Fibroblast of villous mesenchyme (primary cell): ENCODE measurements at places on chromosomes 7 and 10.
A peak's percentile ranks its signal among the peaks of the same experiment; 100 is the strongest.

DNA sequence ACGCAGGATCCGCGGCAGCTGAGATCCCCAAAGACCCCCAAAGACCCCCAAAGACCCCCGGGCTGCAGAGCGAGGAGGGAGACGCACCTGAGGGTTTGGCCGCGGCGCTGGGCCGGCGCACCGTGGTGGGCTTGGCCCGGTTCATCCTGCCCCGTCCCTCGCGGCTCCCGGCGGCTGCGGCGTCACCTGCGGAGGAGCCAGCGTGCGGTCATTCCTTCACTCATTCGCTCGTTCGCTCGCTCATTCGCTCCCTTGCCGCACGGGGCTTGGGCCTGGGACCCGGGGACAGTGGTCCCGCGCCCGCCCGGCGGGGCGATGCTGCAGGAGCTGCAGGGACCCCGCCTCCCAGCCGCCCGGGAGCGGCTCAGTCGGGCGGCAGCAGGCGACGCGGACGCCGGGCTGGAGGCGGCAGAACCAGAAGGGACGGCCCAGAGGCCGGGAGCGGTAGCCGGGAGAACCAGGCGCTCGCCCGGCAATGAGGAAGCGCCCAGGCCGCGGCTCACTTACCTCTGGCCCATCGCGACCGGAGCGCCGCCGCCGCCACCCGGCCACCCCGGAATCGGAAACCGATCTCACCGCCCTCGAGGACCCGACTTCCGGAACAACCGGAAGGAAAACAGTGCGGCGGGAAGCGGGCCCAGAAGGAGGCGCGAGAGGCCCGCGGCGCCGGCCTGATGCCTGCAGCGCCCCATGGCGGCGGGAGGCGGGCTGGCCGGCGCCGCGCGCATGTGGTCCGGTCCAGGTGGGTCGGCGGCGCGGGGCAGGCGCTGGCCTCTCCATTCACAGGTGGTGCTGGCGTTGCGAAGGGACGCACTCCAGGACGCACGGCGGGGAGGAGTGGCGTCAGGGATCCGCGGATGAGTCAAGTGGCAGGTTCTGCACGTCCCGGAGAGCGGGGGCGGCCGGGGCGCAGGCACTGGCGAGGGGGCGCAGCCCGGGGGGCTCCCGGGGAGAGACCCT, at the start of gene INTS1:
INTS1 (minus strand) TSS at position 574 of the 960 bp plus-strand sequence; CDS start at position 145, 429 bp downstream.
- peak; percentile 91 for DNase-seq

- DNase-seq, result no peak
Observed at GRCh38 chr7:150586068-150586784, 19.0 kb downstream of the GIMAP4 start.

DNA sequence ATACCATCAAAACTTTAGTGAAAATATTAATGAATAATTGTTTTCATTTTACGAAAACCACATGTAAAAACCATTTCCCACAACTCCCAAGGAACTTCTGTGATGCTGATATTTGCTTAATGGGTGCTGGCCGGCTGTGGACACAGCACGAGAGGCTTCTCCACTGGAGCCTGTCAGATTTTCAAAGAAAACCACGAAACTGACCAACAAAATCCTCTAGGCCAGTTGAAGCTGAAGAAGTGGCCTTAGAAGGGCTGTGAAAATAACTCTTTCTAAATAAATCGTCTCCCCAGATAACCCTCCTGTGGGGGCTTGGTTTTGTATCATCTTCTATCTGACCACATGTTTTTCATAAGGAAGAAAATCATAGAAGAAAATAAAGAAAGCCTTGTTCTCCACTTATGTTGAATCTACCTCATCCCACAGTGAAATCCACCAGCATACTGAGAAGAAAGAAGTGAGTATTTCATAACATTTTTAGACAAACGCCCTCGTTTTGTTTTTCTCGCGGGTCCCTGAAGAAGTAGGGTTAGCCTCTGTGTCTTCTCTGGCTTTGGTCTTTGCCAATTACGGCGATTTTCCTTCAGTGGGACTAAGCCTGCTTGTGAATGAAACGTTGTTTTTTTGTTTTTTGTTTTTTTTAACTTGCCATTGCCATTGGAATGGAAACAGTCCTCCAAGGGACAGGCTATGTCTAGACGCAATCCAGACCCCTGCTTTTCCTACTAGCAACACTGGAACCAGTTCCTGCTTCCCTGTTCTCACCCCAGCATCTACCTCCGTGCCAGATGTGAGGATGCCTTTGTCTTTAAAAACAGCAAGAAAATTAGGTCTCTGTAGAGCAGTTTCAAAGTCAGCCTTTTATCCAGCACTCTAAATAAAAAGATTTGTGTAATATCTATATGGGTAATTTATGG, 123.9 kb downstream of the ADAM12 start:
- peak; percentile 46 for DNase-seq

DNA sequence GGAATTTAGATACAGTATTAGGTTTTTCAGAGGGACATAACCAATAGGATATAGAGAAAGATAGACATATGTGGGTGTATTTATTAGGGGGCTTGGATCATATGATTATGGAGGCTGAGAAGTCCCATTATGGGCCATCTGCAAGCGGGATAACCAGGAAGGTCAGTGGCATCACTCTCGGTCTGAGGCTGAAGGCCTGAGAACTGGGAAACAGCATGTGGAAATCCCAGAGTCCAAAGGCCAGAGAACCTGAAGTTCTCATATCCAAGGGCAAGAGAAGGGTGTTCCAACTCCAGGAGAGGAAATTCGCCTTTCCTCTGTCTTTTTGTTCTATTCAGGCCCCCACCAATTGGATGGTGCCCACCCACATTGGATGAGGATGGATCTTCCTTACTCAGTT, 180.7 kb downstream of the POU6F2 start:
- no peak for DNase-seq

- no peak for DNase-seq
Observed at GRCh38 chr7:26409661-26410547, 118.2 kb downstream of the SNX10 start.

- DNase-seq, result peak; percentile 32
Observed at GRCh38 chr7:133344275-133344674, 91.4 kb downstream of the EXOC4 start.

DNA sequence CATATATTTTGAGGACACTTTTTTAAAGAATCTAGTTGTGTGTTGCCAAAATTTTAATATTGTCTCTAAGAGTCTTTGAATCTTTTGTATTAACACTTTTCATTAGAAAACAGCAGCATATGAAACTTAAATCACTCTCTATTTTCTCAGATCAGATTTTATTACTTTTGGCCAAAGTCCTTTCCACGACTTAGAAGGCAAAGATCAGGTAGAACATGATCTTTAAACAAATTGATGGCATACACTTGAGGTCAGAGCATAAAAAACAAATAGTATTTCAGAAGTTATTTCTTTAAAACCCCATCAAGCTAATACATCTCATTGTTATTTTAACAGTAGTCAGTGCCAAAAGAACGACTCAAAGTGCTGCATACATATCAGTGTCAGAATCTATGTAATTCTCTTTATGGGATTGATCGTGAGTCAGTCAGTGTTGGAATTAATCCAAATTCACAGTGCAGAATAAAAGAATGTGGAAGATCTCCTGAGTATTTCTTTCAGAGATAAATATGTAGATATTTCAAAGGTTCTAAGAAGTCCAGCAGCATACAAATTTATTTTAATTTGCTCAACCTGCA, 9.6 kb upstream of the AGMO start:
- peak; percentile 6 for DNase-seq

- DNase-seq, result no peak
Observed at GRCh38 chr10:81874875-81875466, at the start of gene NRG3. Gene NRG3 (plus strand): TSS chr10:81875194.

DNA sequence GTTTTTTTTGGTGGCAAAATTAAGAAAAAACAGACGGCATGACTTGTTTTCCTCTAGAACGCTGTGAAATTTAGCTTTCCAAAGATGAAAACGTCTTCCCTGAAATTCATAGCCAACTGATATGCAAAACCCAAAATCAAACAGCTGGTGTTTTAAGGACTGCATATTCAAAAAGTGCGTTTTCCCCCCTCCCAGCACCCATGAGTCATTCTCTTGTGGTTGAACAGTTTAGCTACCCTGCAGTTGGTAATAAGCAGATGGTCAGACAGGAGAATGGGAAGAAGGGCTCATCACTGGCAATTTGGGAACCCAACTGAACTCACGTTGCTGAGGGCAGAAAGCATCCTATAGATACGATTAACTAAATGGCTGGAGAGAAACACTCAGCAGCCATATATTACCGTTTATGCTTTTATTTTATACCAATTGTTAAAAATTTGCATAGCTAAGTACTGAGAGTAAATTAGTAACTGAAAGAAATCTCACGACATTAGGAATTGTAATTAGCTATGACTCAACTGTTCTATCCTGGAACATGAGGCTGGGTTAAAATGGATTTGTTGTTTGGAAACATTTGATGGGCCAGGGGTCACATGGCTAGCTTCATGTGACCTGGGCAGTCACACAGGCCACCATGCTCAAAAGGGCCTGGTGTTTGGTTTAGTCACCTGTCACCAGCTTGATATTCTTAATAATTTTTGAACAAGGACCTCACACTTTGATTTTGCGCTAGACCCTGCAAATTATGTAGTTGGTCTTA, 343.1 kb downstream of the PHTF2 start:
- DNase-seq, result peak; percentile 69

DNA sequence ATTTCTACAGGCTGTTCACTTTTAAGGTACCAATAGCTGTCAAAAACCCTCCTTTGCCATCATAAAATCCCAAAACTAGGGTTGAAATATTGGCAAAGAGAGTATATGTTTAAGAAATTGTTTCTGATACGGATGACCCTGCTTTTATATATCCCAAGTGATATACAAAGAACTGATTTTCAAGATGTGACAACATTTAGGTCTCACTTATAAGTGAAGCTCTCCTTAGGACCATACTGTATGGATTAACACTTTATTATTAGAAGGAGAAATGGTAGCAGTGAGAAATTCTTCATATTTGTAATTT, 11.0 kb upstream of the CRPPA start:
- no peak for DNase-seq

DNA sequence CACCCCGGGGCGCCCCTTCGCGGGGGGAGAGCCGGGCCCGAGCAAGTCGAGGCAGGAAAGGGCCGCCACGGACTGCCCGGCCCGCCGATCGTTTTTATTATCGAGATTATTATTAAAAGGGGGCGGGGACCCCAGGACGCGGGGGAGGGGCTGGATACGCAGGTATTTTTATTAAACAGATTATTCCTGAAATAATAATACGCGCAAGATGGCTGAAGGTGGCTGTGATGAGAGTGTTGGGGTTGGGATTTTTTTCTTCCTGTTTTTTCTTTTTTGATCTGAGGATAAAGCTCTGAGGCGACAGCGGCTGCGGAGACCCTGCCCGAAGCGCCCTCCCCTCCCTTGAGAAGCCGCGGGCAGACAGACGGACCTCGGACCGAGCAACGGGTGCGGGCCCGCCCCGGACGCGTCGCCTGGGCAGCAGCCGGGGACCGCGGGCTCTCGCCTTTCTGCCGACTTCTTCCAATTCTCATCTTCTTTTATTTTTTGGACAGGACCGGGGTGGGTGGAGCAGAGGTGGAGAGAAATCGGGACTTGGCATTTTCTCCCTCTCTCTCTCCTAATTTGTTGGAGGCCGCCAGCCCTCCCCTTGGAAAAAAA, 1.4 kb upstream of the TRIM8 start:
- DNase-seq, result peak; percentile 71

- DNase-seq, result no peak
Observed at GRCh38 chr7:151205730-151206129, 4.6 kb downstream of the H2BK1 start.

DNA sequence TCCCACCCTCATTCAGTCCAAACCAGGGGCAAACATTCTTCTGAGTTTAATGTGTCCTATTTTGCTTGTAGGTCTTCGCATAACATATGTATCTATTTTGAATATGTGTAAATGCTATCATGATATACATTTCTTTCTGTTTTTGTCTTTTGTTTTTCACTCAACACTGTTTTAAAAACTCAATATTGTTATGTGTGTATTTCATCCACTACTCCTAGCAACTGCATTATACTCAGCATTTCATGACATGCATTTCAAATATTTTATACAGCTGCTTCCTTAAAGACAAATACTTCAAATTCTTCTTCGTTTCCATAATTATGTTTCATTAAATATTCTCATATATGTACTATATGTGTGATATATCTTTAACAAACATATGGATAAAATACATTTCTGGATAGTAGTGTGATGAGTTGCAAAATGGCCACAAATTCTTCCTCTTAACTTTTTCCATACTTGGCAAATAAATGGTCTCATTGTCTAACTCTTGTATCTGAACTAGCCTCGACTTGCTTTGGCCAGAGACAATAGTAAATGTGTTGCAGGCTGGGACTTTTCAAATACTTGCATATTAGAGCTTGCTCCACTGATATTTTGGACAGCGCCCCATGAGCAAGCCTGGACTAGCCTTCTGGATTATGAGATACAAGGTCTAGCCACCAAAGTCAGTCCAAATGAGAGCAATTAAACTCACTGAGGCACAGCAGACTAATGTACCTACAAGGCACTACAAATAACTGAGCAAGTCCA, 539.7 kb upstream of the KCND2 start:
- DNase-seq, result no peak

DNA sequence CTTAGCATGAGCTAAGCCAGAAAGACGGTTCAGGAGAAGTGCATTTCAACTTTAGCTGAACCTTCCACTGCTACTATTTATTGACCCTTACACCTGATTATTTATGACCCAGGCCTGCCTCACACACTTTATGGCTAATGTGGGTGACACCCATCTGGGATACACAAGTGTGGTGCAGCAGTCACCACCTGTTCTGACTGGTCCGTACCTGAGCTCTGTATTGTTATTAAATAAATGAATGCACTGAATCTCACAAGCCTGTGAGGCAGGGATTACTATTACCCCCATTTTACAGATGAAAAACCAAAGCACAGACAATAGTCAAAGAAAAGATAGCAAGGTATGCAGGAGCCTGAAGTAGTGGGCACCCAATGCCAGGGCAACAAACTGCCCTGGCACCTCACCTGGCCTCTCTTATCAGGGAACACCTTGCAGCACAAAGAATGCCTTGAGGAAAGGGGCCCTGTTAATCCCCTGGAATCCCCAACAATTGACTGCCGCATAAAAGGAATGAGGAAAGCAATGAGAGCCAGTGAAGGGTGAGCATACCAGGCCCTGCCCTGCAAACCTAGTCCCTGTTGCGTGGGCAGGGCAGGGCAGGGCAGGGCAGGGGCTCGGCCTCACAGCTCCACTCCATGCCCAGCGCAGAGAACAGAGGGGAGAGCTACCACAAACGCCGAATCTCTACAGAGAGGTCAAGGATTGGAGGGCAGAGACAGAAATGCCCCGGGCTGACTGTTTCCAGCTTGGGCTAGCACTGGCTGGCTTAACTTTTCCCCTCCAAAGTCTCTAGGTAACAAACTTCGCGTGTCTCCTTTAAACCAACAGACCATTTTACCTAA, 1.3 kb downstream of the ANXA11 start:
- no peak for DNase-seq

DNA sequence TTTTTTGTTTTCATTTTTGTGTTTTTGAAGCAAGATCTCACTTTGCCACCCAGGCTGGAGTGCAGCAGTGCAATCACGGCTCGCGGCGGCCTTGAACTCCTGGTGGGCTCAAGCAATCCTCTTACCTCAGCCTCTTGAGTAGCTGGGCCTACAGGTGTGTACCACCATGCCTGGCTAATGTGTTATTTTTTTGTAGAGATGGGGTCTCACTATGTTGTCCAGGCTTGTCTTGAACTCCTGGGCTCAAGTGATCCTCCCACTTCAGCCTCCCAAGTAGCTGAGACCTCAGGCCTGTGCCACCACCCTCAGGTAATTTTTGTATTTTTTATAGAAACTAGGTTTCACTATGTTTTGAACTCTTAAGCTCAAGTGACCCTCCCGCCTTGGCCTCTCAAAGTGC, 14.8 kb downstream of the PRKRIP1 start:
- no peak for DNase-seq
